Heart left ventricle (tissue), 16 donors: ENCODE measurements at places on chromosomes 4 and X. TPM values are rescaled to one million over a fixed set of nuclear protein-coding genes. Genes with fewer than 3 reads are reported as not detected.
A peak's percentile ranks its signal among the peaks of the same experiment; 100 is the strongest.

GRCh38 chr4:17664755-17665154 lies 50.3 kb downstream of the MED28 start:
- no peak for DNase-seq

- no peak for DNase-seq
These were observed 57.9 kb downstream of the COX18 start for GRCh38 chr4:73011629-73011985.

- no peak for DNase-seq
These were observed 9.5 kb upstream of the GATA1 start for GRCh38 chrX:48776818-48777439.

DNA sequence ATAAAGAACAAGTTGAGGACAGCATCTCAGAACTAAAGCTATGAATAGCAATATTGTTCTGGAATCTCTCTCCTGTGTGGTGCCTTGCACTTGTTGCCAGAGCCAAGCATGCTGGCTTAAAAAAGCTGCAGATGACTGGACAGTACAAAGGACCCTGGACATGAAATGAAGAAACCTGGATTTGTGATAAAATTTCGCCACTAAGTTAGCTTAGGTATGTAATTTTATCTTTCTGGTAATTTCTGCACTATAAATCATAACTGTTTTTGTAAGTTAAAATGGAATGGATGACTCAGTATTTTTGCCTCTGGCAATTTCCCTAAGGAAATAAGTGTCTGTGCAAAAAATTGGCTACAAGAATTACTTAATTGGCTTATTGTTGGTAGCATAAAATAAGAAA lies 317.2 kb downstream of the CAMK2D start:
- no peak for DNase-seq

DNA sequence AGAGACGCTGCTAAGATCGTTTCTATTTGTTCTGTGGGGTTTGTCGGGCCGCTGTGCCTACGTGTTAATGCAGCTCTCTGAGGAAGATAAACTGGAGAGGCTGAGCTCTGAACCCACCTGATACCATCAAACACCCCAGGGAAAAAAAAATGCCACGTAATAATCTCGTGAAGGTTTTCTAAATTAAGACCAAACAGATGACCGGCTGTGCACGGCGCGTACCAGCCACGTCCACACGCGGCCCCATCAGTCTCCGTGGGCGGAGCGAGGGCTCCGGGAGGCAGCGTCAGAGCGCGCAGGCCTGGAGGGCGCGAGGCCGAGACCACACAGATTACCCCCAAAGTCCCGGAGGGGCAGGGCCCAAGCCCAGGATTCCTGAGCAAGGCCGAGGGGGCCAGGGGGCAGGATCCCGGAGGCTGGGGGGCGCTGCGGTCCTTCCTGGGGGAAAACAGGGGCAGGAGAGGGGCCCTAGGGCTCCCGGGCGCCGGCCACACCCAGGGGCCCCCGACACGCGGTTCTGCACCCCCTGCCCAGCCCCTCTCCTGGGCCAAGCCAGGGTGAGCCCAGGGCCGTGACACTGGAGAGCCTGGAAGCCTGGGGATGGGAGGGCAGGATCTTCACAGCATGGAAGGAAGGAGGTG lies 91.9 kb downstream of the FAM53A start:
- peak; percentile 20 for DNase-seq

- no peak for DNase-seq
These were observed 3.1 kb downstream of the CPE start for GRCh38 chr4:165381821-165382373.

NDST3 gene
- total RNA-seq, result 0.29 TPM
